ENCODE measurements at places on chromosomes 4 and X.

GRCh38 chr4:152028131-152028530, 267.3 kb upstream of the GATB start:
- H3K4me3 ChIP-seq: no peak overlapping the region
- no peaks in the 10 kb centered on the region for H3K4me1 ChIP-seq
- H3K27me3 ChIP-seq: no peaks in the 10 kb centered on the region
- no peak for DNase-seq
- no peaks in the 10 kb centered on the region for H3K36me3 ChIP-seq

DNA sequence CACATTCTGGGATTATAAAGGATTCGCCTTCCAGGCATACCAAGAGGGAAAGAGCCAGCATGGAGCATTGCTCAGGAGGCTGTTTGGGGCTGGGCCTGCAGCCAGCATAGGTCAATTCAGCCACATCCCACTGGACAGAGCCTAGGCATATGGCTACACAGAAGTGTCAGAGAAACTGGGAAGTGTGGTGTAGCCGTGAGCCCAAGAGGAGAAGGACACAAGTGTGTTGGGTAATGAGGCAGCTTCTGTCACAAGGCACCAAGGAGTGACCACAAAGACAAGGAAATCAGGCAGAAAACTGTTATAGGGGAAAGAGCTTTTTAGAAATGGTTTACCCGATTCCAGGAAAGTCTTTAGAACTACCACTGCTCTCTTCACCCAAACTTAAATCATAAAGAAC, 178.6 kb upstream of the TBL1X start:
- no peak overlapping the region for H3K4me3 ChIP-seq
- no peaks in the 10 kb centered on the region for H3K27me3 ChIP-seq
- no peaks in the 10 kb centered on the region for H3K36me3 ChIP-seq
- H3K4me1 ChIP-seq: no peaks in the 10 kb centered on the region

GRCh38 chrX:103254921-103255493, at the start of gene TCEAL8:
Gene TCEAL8, minus strand, starts transcription at chrX:103255155. Its CDS starts 1,176 bp downstream, at chrX:103253979.
- peaks cover 15% of the 10 kb centered on the region for H3K4me1 ChIP-seq
- no peaks in the 10 kb centered on the region for H3K27me3 ChIP-seq
- DNase-seq: peak; percentile 63
- peak within 1 kb of the TSS; percentile 78 for H3K4me3 ChIP-seq
- H3K27ac ChIP-seq: peak within 1 kb of the TSS; percentile 89

- DNase-seq: peak; percentile 19
- no peak overlapping the region for H3K27ac ChIP-seq
- no peaks in the 10 kb centered on the region for H3K27me3 ChIP-seq
Measured at GRCh38 chrX:22748093-22748999, 251.4 kb upstream of the DDX53 start.

DNA sequence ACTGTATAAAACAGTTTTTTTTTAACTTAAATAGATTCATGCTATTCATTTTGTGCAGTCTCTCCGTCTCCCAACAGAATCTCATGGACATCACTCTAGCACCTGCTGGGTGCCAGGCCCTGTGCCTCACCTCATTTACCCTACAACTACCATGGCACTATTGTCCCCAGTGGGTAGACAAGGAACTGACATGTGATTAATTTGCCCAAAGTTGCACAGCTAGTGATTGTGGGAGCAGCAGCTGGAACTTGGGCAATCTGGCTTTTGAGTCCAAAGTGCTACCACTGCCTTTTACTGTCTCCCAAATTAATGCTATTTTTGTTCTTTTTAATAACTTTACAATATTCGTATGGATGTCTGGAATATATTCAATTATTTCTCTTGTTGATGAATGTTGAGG, 11.2 kb upstream of the PGRMC2 start:
- H3K27ac ChIP-seq: no peak overlapping the region
- DNase-seq: no peak
- H3K27me3 ChIP-seq: no peaks in the 10 kb centered on the region
- H3K4me3 ChIP-seq: no peak overlapping the region

DNA sequence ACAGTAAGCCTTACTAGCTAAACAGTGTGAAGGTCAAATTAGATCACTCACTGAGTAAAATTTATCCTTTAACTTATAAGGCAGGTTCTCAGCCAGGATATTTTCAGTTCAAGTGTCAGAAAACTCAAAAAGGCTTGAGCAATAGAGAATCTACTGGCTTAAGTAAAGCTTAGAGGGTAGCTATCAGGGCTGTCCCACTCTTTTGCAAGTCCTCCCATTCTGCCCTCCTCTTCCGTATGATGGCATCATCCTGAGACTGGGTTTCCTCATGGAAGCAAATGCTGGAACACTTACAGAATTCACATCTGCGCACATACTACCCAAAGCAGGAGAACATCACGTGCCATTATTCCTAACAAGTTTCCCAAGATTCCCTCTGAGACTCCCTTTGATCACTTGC, 55.0 kb downstream of the FBXL5 start:
- H3K27me3 ChIP-seq: no peaks in the 10 kb centered on the region
- no peak overlapping the region for H3K27ac ChIP-seq
- 0 out of 2 replicates have a peak, but pooled peaks cover 2% of the 10 kb centered on the region for H3K36me3 ChIP-seq
- no peak overlapping the region for H3K4me3 ChIP-seq

Measured in HCT116 (cell line).